Activated naive CD8-positive, alpha-beta T cell treated with anti-CD3 and anti-CD28 coated beads for 36 hours (primary cell): ENCODE measurements at places on chromosomes 16 and 17. TPM values are rescaled to one million over a fixed set of nuclear protein-coding genes. Genes with fewer than 3 reads are reported as not detected.

DNA sequence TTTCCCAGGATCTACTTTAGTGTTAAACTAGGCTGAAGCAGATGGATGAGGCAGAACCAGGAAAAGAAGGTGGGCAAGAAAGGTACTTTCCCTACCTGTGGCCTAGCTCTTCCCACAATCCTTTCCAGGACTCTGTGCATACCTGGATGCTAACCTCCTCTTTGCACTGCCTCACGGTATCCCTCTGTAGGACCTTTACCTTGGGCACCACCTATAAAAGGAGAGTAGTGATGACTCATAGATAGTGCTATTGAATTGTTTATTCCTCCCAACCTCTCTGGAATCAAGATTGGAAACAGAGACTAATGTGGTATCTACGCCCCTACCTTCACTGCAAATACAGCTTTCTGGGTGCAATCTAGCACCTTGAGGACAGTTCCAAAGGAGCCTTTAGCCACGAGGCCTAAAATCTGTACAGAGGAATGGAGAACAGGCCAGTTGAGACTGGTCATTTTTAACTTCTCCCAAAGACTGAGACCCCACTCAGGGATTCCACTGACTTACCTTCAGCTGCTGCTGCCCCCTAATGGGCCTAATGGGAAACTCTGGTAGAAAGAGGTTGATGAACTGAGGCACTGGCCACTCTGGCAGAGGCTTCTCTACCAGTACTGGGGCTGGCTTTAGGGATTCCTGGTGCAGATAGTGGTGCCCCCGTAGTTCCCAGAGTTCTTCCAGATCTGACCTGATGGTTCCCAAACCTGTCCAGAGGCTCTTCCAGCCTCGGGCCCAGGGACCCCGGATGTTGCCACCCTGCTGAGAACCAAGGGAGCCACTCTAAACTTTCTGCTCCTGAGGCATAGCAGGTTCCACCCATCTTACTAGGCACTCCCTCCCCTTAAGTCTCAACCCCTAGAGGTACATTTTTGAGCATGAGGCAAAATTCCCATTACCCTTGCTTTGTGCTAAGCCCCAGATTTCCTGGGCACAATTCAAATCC is 781 bp downstream of the RSKR start:
- DNase-seq = peak; percentile 13

- no peak for DNase-seq
These were observed 51.9 kb downstream of the ABCA8 start for GRCh38 chr17:68903286-68903685.

DNA sequence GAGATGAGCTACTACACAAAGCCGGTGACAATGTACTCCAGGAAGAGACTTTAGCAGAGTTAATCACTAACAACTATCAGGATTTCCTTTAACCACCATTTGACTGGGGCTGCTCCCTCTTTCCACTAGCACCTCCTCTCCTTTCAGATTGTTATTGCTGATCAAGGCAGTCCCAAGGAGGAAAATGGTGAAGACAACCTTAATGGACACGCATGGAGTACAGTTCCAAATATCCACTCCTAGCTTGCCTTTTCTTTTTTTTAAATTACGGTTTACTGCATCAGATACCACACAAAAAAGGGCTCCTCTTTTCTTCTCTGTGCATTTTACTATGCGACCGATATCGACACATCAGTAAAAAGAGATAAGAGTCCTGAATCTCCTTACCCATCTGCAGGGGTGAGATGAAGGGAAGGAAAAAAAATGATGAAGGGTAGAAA is 30.9 kb downstream of the FAM222B start:
- no peak for DNase-seq

DNA sequence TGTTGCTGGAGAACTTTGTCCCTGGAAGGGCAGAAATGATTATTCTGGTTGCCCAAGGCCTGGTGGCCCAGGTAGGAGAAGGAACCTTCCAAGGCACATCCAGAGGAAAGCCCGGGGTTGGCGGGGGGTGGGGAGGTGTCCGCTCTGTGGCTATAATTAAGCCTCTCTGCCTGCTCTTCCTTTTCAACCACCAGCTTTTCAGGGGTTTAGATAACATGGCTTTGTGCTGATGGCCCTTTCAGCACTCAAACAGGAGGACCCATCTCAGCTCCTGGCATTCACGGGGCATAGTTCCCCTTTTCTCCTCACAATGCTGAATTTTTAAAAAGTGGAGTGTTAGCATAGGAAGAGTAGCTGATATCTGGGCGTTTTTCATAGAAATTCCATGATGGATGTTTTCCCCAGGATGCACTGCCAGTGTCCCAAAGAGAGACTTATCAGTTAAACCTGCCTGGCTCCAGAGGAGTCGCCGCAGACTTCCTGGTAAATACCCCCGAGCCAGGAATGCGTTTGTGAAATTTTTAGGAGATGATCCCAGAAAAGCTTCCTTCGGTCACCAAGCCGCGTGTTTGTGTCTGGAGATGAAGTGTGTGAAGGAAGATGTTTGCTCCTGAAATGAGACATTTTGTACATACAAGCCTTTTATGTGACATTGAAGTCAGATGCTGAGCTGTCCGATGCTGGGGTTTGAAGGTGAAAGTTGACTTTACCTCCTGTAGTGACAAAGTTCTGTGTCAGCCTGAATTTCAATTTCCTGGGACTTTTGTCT is 188.5 kb downstream of the MSI2 start:
- DNase-seq = no peak

- DNase-seq = no peak
These were observed 264.5 kb downstream of the CDH11 start for GRCh38 chr16:64857411-64857810.

DNA sequence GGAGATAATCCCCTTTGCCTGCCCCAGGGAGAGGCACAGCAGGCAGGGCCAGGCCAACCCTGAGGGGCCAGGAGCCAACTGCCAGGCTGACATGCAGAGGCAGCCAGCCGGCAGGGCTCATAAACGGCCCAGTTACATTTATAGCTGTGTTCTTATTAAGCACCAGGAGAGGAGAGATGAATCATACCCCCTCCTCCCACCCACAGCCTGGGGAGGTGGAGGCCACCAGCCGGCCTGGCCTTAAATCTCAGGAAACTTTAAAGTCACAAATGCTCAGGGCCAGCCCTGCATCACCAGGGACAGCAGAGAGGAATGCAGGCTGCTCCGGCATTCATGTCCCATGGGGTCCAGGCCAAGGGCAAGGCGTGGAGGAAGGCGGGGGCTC is 177.2 kb downstream of the TMEM132E start:
- no peak for DNase-seq

DNA sequence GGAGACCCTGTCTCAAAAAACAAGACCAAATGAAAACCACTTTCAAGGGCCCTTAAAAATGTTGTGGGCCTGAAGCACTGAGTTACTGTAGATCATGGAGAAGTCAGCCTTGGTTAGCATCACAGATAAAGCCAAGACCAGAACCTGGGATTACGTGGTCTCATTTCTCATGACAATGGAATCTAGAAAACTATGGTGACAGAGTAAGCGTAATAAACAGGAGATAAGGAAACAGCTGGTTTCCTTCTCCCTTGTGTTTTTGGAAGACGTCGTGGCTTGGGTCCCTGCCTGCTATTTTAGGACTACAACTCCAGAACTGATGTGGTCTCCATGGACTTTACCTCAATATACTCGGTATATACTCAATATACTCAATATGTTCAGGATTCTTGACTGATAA is 180.7 kb upstream of the ZFHX3 start:
- no peak for DNase-seq

GRCh38 chr16:57916735-57917438 is 54.0 kb downstream of the CNGB1 start:
- DNase-seq = no peak

DNA sequence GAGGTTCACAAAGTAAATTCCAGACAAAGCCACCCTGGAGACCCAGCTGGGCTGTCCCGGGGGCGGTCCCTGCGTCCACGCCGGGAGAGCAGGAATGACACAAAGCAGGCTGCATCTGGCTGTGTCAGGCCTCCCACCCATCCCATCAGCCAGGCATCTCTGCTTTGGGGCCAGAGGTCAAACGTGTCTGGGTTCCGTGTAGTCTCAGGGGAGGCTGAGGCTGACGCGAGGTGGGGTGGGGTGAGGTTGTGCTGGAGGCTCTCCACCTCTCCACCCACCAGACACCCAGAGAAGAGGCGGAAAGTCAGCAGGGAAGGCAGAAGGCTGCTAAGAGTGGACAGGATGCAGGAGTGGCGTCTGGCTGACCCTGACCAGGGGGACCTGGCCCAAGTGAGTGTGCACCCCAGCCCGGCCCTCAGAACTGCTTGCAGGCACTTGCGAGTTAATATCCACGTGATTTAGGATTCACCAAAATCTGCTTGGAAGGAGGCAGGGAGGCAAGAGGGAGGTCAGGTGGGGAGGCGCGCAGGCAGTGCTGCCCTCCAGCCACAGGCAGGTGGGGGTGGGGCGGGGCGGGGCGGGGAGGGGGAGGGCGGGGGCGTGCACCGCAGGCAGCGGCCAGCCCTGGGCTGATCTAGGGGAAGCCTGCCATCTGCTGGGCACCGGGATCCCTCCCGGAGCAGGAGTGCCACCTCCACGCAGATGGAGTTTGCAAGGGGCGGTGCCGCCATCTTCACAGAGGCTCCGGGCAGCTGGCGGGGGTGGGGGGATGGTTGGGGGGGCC is 44.3 kb downstream of the TBC1D16 start:
- DNase-seq = peak; percentile 82

- no peak for DNase-seq
These were observed 26.1 kb upstream of the CBFA2T3 start for GRCh38 chr16:89002851-89003830.

GRCh38 chr17:47644324-47644723 is 5.4 kb upstream of the KPNB1 start:
- no peak for DNase-seq

DNA sequence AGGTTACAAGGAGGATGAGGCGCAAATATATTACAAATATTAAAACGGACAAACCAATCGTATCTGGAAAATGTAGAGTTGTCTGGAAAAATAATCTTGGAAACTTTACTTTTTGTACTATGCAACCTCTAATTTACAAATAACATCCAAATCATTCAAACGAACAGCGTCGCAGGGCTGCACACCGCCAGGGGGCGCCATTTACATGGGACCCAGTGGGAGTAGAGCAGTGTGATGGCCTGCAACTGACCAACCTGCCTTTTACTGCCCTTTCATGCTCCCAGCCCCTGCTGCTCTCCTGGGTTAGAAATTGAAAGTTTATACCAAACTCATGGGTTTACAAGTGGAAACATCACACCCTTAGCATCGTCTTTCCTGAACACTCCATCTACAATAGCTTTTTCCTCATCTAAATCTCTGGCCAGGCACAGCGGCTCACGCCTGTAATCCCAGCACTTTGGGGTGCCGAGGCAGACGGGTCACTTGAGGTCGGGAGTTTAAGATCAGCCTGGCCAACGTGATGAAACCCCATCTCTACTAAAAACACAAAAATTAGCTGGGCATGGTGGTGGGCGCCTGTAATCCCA is 10.0 kb downstream of the PITPNC1 start:
- peak; percentile 69 for DNase-seq

DNA sequence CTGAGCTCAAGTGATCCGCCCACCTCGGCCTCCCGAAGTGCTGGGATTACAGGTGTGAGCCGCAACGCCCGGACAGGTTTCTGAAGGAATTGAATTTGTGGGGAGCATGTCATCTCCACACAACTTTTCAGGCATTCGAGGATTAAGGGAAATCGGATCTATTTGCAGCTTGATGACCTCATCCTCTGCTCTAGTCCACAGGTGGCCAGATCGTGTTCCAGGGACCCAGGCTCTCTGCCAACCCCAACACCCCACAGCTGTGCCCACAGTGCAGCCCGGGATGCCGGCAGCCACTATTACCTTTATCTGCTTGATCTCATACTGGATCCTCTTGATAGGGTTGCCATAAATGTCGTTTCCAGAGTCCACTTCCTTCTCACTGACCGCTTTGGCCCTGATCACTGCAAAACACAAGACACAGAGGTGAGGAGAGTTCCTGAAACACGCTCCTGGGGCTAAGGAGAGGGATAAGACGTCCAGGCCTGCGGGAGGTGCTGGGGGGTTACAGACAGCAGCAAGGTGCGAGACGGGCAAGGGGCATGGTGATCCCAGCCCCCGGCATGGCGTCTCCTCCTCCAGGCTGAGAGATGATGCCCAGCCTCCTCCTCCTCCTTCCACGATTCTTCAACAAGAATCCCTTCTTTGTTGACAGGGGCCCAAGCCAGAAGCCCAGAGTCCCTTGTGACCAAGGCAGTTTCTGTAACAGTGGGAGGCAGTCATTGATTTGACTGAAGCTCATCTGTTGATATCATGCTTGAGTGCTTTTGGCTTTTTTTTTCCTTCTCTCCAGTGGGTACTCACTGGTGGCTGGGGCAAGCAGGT is 29.3 kb downstream of the CEP295NL start:
- no peak for DNase-seq

GRCh38 chr17:57195785-57196460 is 60.4 kb upstream of the MSI2 start:
- DNase-seq = no peak

DNA sequence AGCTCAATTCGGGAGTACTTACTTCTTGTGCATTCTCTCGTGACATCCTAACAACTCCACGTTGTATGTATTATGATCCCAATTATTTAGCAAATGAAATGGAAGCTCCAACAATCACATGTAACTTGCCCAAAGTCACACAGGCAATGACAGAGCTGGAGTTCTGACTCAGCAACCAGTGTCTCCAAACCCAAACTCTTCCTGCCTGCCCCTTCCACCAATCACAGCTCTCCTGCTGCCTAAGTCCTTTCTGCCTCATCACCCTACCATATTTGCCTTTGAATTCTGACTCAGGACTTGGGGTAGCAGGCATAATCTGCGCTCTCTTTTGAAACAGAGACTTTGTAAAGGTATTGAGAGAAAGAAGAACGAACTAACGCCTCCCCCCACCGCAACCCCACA is 245.2 kb upstream of the MAF start:
- DNase-seq = no peak

DNA sequence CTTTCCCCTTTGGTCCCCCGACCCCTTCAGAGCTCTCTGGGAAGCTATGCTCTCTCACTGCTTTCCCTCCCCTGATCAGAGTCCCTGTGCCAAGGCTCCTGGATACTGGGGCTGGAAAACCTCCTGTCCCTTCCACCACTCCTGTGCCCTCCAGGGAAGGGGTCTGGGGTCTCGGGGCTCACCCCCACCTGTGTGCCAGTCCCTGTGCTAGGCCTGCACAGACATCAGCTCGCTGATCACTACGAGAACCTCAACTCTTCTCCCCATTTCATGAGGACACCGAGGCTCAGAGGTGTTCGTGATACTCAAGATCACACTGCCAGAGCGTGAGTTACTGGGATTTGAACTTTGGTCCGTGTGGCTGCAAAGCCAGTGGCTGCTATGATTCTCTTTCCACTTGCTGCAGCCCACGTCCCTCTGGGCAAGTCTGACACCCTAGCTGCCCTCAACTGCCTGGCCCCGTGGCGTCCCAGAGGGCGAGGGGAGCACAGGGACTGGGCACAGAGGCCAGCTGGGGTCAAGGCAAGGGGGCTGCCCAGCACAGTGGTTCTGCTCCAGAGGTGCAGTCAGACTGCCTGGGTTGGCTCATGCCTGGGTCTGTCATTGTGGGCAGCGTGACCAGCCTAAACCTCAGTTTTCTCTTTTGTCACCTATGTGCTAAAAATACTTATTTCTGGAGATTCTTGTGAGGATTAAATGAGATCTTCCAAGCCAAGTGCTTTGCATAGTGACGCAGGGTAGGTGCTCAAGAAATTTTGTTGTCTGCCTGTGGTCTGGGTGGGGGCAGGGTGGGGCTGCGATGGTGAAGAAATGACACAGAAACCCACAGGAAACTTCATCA is 43.8 kb upstream of the TOB1 start:
- peak; percentile 45 for DNase-seq

ATP2C2 gene
- total RNA-seq = not detected

ZNF75A gene
- total RNA-seq = 35.5 TPM

CD68 gene
- 6.6 TPM for total RNA-seq

ARHGDIG gene
- not detected for total RNA-seq

OR3A3 gene
- total RNA-seq = not detected

RNF135 gene
- 4.9 TPM for total RNA-seq

NPEPPS gene
- 82.1 TPM for total RNA-seq

C16orf92 gene
- total RNA-seq = not detected

IGF2BP1 gene
- total RNA-seq = 1.1 TPM

CISD3 gene
- total RNA-seq = 57.4 TPM
